Common myeloid progenitor, CD34-positive (primary cell): ENCODE measurements at places on chromosomes 12 and 14.
A peak's percentile ranks its signal among the peaks of the same experiment; 100 is the strongest.

GRCh38 chr12:42660117-42660516, 70.6 kb upstream of the PRICKLE1 start:
- no peak for DNase-seq

DNA sequence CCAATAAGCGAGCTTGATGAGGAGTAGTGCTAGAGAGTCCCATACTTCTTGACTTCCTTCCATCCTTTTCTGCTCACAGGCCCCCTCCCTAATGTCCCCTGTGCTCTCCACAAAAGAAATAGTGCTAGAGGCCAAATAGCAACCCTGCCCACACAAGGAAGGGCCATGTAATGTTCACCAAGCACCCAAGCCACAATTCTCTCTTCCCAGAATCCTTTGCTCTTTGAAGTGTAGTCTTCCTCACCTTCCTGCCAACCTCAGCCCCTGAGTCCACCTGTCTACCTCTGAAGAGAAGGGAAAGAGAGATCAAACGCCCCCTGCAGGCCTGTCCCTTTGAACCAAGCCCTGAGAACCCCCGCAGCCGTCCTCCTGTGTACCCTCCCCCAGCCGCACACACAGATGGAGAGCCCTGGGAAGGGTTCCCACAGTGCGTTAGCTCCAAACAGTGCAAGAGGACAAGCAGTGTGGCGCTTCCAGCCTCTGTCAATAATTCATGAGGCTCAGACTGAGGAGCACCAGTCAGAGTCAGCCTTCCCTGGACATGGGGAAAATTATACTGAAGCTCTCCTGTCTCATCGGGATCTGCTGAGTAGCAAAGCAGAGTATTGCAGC, 1.9 kb upstream of the DHRS4 start:
- no peak for DNase-seq

DNA sequence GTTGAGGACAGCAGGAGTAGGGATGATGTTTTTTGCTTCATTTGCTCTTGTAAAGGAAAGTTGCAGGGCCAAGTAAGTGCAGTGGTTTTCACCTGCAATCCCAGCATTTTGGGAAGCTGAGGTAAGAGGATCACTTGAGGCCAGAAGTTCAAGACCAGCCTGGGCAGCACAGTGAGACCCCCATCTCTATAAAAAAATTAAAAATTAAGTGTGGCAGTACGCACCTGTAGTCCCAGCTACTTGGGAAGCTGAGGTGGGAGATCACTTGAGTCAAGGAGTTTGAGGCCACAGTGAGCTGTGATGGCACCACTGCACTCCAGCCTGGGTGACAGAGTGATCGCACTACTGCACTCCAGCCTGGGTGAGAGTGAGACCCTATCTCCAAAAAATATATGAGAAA, 10.8 kb downstream of the DPF3 start:
- DNase-seq, result no peak

- DNase-seq, result no peak
These were observed 832.0 kb downstream of the GALC start for GRCh38 chr14:87160989-87161388.

DNA sequence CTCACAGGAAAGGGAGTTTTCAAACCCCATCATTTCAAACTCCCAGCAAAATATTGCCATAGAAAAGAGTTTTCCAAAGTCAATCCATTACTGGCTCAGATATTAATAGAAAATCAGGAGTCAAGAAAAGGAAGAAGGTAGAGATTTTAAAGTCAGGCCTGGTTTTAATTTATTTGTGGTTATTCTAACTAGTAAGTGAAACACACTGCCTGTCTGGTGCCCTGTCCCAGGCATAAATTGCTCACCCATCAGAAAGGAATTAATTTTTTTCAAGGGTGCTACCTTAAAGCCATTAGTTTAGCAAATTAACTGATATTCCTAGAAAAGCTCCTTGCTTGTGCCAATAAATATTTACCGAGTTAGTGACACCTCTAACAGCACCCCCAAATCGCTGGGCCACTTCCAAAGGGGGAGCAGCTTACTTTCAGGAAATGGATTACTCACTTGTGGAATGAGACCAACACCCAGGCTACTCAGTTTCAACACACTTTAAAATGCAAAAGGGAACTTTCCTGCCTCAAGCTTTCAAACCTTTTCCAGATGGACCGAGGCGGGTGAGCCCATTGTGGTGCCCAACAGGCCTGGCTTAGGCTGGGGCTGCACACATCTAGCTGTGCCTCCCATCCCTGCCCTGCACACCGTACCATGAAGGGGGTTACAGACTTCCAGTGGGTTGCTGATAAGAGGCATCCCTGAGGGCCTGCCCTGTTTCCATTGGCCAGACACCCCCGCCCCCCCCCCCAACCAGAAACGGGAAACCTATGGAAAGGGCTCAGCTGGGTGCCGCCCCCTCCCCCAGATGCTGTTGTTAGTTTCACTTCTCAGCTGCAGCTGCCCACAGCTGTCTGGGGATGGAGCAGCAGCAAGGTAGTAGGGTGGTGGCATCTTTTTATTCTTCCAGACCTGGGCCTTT, 117.2 kb downstream of the SAMD4A start:
- peak; percentile 35 for DNase-seq

DNA sequence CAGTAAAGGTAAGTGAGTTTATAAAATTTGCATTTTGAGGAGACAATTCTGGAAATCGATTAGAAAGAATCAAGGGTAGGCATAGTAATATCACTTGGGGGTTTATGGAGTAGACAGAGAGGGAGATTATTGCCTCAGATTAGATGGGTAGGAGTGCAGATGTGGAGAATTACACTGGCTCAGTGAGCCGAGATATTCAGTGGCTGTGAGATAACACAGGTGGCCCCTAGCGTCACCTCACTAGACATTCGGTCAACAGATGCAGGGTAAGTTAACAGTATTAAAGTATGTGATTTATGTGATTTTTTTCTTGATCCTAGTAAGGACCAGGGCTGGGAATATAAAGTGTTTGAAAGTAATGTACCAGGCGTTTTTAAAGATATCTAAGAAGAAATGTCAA, 39.6 kb upstream of the KLRD1 start:
- no peak for DNase-seq

DNA sequence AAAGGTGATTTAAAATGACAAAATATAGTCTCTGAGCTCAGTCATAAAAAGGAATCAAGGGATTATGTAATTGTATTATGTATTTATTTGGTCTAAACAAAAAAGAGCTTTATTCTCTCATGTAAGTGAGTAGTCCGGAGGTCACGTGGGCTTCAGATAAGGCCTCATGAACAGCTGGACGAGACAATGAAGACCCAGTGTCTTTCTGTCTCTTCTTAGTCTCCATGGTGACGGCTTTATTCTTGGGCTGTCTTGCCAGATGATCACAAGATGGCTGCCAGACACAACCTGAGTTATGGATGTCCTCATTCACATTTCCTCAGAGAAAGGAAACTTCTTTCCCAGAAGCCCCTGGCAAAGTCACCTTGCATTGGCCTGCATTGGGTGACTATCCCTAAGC, 98.6 kb downstream of the ARF6 start:
- DNase-seq, result no peak

GRCh38 chr12:41653386-41654326, 465.5 kb downstream of the PDZRN4 start:
- peak; percentile 12 for DNase-seq

- peak; percentile 69 for DNase-seq
These were observed 458 bp downstream of the SSPN start for GRCh38 chr12:26195641-26196420.

DNA sequence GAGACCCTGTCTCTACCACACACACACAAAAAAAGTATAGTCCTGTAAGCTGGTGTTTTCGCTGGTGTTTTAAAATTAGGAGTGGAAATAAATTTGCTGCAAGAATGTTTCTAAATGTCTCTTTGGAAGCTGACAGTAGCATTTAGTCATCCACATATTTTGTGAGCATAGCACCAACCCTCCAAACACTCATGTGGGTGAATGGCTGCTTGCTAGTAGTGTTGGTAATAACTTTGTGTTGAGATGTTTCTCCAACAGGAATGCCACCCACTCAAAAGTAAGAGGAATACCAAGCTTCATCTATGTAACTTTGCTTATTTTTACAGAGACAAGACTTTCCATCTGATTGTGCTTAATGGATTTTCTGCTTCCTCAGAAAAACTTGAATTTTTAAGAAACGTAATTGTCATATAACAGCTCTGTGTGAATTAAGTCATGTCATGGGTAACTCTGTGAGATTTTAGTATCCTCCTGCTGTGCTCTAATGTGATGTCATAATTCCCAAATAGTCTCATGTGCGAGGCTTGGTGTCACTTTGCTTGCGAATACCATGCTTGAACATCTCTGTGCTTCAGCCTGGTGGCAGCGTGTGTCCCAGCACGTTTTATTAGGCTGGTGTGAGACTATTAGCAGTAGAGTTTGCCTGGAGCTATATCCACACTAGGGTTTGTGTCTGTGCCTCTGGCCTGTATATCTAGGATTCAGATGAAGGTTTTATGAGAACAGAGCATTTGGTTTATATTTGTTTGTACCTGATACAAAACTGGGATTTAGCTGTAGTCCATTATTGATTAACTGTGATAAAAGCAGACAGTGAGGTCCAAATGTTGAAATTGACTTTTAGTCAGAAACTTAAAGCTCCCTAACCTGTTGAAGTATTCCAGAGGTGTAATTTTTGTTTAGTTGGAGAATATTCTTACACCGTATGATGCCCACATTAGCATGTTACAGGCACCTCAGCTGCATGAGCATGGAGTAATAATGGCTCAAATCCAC, 80.5 kb downstream of the FBXW8 start:
- no peak for DNase-seq

DNA sequence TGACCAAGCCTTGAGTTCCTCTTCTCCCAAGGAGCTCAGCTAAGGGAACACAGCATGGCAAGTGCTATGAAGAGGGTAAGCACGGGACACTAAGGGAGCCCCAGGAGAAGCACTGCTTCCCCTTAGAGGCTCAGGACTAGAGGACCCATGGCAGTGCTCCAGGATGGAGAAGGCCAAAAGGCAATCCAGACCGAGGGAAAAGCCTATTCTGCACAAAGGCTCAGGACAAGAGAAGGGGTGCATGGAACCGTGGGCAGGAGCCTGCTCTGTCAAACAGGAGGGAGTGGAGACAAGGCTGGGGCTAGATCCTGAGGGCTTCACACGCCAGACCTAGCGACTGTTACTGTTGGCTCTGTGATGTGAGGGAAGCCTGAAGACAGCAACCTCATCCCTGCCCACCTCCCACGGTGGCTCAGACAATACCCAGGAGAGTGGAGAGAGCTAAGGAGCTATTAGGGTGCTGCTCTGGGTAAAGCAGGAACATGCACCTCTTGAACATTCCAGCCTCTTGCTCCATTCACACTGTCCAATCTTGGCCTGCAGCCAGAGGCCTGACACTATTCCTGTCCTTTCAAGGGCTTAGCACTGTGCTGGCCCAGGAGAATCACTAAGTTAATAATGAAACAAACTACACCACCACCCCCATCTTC, 24.2 kb downstream of the OTUB2 start:
- no peak for DNase-seq

DNA sequence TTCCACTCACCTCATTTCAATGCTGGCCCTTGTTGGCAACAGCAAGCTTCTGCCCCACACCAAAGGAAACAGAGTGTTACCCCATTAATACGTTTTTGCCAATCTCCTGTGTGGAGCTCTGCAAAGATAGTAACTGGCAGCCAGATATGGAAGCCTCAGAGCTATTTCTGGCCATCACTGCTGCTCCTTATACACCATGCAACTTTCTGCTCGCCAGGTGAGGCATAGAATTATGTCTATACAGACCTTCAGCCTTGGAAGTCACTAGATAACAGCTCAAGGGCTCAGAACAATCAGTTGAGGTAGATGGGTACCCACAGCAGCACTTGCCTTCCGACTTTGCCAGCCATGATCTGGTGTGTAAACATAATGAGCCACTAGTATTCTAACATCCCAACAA, 214.8 kb upstream of the ALG10B start:
- DNase-seq, result no peak

DNA sequence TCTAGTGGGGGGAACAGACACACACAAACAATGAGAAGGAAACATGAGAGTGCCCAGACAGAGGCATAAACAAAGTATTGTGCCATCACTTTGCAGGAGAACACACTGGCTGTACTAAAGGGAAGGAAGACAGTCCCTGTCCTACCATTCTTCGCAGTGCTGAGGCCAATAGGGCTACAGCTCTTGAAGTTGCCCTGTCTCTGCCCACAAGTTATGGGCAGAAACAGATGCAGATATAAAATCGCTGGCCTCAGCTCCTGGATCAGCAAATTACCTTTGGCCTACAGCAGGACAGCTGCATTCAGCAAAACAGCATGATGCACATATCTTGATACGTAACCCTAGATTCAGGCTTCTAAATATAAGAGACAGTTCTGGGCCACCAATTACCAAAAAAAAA, 23.0 kb upstream of the PRKAB1 start:
- no peak for DNase-seq

- DNase-seq, result peak; percentile 76
These were observed 923 bp upstream of the ITPR2 start for GRCh38 chr12:26833743-26834490.

GRCh38 chr14:77659831-77660230, 43.4 kb upstream of the SPTLC2 start:
- no peak for DNase-seq

DNA sequence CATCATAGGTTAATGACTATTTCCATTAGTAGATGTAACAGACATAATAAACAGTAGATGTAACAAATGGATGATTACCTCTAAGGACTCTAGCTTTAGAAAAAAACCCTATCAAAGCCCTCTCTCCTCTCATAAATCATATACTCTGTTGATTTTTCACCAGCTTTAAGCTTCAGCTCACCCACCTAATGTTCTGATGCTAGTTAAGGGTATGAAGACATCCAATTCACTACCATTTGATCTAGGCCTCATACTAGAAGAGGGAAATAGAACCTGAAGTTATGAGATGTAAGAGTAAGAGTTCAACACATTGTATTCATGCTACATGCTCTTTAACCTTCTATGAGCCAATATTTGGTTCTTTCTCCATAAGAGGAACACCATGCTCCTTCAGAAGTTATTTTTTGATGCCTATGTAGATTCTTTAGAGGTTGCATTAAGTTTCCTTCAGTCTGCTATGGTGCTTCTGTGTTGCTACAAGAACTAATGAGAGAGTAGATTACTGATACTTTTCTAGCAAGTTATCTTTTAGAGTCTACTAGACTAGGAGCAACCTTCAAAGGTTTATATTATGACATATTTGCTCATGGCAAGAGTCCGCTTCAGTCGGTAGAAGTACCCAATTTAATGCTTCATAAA, 16.0 kb downstream of the A2M start:
- DNase-seq, result no peak

- no peak for DNase-seq
These were observed 436 bp downstream of the VPS33A start for GRCh38 chr12:122265886-122266229.

- no peak for DNase-seq
These were observed 4.2 kb upstream of the LIN7A start for GRCh38 chr12:80941916-80942315.

DNA sequence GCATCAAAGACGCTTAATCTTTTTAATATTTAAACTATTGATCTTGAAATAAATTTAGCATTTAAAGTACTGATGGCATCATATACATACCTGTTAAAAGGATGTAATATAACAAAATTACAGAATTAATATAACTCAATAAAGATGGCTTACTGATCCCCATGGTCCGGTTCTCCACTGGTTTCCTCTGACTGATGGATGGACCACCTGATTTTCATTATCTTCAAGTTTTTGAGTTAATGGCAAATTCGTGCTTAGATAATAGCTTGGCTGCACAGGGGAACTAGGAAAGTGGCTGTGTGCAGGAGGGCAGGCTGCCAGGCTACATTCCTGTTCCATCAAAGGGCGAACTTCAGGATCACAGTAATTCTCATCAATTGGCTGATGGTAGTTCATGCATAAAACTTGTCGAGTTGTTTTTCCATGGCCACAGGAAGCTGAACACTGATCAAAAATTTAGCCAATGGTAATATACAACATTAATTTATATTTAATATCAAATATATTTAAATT, 123.9 kb downstream of the ADAMTS20 start:
- no peak for DNase-seq
